ENCODE measurements at places on chromosomes 5 and 9.

DNA sequence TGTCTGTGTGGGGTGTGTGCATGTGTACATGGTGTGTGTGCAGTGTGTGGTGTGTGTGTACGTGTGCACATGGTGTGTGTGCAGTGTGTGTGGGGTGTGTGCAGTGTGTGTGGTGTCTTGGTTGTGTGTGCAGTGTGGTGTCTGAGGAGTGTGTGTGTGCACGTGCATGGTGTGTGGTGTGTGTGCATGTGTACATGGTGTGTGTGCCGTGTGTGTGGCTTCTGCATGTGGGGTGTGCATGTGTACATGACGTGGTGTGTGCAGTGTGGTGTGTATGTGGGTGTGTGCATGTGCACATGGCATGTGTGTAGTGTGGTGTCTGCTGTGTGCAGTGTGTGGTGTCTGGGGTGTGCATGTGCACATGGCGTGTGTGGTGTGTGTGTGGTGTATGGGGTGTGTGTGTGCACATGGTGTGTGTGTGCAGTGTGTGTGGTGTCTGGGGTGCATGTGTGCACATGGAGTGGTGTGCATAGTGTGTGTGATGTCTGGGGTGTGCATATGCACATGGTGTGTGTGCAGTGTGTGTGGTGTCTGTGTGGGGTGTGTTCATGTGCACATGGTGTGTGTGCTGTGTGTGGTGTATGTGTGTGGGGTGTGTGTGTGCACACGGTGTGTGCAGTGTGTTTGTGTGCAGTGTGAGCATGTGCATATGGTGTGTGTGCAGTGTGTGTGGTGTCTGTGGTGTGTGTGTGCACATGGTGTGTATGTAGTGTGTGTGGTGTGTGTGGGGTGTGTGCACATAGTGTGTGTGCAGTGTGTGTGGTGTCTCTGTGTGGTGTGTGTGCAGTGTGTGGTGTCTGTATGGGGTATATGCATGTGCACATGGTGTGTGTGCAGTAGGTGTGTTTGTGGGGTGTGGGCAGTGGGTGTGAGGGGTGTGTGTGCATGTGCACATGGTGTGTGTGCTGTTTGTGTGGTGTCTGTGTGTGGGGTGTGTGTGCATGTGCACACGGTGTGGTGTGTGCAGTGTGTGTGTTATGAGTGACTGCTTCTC, 40.6 kb upstream of the ZNG1F start:
- DNase-seq: no peak

DNA sequence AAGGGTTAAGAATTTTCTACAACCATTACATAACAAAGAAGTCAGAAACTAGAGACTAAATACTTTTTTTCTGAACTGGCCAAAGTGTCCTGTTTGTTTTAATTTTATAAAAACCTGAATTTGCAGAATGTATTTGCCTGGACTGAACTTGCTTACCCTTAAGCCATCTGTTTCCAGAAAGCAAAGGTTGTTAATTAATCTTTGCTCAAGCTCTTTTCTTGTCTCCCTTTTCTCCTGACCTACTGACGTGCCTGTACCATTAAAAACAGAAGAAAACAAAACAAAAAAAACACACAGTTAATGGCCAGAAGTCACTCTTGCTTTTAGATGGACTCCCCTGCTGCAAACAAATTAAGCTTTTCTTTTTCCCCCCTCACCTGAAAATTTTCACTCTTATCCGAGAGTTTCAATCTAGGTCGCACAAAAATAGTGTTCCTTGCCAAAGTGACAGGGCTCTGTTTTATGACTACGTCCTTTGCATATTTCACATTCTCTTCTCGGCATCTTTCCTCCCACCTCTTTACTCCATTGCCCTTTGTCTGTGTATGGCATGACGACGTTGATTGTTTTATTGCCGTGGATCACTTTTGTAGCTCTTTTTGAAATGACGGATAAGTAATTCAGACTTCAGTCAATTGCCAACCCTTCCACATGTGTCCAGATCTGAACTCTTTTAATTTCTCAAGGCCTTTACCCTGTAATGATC, 333.8 kb upstream of the GRIN3A start:
- no peak for DNase-seq

DNA sequence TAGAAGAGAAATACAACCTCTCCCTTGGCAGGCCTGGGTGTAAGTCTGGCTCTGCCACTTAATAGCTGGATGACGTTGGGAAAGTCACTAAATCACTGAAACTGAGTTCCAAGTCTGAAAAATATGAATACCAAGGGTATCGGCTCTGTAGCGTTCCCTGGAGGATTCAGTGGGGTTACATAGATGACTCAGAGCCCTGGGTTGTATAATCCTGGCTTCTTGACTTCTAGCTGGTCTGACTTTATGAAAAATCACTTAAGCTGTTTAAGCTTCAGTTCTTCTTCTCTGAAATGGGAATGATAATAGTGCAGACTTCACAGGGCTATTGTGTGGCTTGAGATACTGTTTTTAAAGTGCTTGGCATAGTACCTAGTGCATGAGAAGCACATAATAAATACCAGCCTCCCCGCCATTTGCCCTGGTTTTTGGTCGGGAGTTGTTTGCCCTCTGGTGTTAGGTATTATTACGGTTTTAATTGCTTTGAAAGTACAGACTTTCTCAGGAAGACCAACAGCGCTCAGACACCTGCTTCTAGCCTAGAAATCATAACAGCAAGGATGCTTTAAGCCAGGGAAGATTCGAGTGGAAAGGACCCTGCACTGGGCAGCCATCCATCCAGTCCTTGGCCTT, 43.0 kb downstream of the CYFIP2 start:
- DNase-seq: no peak

DNA sequence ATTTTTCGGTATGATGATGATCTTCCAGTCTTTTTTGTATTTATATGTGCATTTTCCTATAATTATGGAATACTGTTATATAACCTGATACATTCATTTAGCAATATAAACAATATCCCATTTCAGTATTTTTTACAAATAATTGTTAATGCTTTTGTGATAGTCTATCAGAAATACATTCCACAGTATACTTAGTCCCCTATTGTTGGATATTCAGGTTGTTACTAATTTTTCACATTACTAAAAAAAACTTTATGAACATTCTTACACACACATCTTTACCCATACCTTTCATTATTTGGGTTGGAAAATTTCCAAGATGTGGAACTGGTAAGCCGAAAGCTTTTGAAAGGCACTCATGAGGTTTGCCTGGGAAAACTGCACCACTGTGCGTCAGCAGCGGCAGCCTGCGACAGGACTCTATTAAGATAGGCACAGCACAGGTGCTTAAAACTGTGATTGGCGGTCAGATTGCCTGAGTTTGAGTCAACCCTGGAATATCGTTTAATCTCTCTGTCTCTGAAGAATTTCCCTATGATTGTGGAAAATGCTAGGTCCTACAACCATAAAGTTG, 147.5 kb upstream of the ERCC6L2 start:
- DNase-seq: no peak
